ENCODE measurements at places on chromosomes 6 and 20. TPM values are rescaled to one million over a fixed set of nuclear protein-coding genes. Genes with fewer than 3 reads are reported as not detected.

The CST2 gene
- not detected for total RNA-seq

The OR2J3 gene
- not detected for total RNA-seq

DNA sequence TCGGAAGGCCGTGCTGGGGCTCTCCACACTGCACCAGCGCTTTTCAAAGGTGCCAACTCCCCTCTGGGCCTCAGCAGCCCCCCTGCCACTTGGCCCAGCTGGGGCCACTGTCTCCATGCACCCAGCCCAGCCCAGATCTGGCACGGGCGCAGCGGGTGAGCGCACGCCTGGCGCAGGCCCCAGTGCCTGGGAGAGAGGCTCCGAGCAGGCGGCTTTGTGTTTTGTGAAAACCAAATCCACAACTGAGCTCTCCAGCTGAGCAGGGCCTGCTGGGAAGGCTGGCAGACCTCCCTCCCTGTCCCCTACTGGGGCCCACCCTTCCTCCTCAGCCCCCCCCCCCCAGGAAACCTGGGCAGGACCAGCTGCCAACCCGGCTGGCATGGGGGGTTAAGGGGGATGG, 17.0 kb downstream of the MDGA1 start:
- H3K4me1 ChIP-seq: no peaks in the 10 kb centered on the region
- H3K4me3 ChIP-seq: no peak overlapping the region
- no peaks in the 10 kb centered on the region for H3K36me3 ChIP-seq

- H3K36me3 ChIP-seq: no peaks in the 10 kb centered on the region
- H3K4me1 ChIP-seq: no peaks in the 10 kb centered on the region
- DNase-seq: peak; percentile 0
- no peak overlapping the region for H3K27ac ChIP-seq
- H3K4me3 ChIP-seq: no peak overlapping the region
These were observed 53.3 kb upstream of the EYS start for GRCh38 chr6:65760285-65760684.

DNA sequence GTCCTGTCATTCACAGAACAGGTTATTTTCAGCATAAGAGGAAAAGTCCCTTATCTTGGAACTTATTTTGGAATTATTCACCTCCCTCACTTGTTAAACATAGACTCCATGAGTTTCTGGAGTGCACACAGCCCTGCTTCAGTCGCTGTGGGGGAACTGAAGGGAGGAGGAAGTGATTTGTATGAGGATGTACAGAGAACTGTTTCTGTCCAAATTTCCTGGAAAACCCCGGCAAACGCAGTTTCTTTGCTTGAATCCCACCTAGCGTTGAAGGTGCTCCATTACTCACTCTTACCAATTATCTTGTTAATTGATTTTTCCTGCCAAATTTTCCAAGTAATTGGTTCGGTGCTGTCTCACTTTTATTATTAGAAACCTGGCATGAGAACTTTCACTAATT, 78.0 kb upstream of the AGPAT4 start:
- no peak overlapping the region for H3K4me3 ChIP-seq
- no peak overlapping the region for H3K27ac ChIP-seq
- H3K27me3 ChIP-seq: no peaks in the 10 kb centered on the region
- H3K36me3 ChIP-seq: no peaks in the 10 kb centered on the region

- peaks cover 8% of the 10 kb centered on the region for H3K4me1 ChIP-seq
- H3K36me3 ChIP-seq: no peaks in the 10 kb centered on the region
- no peak overlapping the region for H3K4me3 ChIP-seq
- no peak overlapping the region for H3K27ac ChIP-seq
- H3K27me3 ChIP-seq: no peaks in the 10 kb centered on the region
These were observed 351.2 kb downstream of the CD83 start for GRCh38 chr6:14468647-14469321.
